D721Med (cell line): ENCODE measurements at places on chromosomes 11 and 22.

- no peak for DNase-seq
Measured at GRCh38 chr11:119937412-119937811, 200.5 kb downstream of the TRIM29 start.

DNA sequence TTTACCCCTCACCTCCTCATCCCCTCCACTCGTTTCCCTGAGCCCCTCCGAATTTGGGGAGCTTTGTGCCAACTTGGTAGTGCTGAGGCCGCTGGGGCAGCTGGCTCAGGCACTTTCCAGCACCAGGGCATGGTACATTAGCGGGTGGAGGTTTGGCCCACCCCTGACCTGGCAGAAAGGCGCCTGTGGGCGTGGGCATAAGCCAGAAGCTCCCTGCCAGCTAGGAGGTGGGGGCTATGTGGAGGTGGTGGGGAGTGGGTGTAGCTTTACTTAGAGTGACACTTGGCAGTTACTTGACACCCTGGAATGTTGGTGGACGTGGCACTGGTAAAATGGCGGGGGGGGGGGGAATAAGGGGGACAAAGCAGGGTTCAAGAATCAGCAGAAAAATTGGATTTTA, 10.3 kb upstream of the IGF2 start:
- no peak for DNase-seq

DNA sequence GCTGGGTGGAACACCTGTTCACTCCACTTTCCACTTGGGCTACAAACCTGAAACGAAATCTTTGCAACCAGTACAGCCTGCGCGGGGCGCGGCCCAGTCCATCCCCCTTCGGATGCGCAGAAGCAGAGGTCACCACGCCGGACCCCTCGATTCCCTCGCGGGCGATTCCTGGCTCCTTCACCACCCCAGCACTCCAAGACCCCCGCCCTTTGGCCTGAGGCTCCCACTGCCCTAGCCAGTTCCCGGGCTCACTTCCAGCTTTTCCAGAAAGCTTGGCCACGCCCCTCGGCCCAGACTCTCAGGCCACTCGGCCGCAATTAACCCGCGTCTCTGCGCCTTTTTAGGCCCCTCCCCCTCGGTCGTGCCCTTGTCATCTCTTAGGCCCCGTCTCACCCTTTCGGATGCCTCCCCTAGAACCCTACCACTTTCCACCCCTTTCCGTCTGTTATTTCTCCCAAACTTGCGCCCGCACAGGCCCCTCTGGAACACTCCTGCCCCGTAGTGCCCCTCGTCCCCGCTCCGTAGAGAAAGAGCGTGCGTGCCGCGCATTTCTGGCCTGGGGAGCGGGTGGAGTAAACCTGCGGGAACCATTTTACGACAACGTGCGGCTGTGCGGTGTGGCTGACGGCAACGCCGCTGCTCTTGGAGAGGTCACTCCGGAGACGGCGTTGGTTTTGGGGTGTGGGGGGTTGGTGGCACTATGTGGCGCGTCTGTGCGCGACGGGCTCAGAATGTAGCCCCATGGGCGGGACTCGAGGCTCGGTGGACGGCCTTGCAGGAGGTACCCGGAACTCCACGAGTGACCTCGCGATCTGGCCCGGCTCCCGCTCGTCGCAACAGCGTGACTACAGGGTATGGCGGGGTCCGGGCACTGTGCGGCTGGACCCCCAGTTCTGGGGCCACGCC, at the start of gene DLAT:
TSS of gene DLAT (plus strand) at position 636 of the 906 bp plus-strand sequence. CDS start at position 701, 65 bp downstream.
- DNase-seq, result peak; percentile 59

DNA sequence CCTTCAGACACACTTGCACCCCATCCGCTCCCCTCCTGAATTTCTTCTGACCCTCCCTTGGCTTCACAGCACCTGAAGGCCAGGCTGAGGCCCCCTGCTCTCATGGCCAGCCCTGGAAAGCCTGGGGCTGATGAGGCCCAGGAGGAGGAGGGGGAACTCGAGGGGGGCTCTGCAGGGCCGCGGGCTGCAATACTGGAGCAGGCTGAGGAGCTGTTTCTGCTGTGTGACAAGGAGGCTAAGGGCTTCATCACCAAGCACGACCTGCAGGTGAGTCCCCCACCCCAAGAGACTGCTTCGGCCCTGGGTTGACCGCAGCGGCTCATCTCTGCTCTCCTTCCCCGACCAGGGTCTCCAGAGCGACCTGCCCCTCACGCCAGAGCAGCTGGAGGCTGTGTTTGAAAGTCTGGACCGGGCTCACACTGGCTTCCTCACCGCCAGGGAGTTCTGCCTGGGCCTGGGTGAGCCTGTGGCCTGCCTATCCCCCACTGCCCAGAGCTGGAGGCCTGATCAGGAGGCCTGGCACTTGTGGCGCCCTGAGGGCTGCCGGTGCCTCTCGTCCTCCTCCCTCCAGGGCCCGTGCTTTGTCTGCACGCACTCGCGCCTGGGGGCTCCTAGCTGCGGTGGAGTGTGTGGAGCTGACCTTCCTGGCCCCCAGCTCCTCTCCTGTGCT, 922 bp downstream of the CRACR2B start:
- no peak for DNase-seq

DNA sequence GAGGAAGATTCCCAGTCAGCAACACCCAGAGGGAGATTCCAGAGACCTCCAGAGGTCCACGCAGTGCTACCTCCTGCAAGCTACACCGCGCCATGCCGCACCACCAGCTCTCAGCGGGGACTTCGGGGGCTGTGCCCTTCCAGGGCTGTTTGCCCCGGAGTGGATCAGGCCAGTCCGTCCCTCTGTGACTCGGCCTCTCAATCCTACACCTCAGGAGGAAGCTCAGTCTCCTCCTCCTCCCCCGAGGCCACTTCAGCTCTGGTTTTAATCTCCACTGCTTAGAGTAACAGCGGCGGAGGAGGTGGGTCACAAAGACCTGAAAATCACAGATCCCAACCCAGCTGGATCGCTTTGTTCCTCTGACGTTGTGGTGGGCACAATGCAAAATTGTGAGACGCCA, 68.6 kb downstream of the PHF21B start:
- DNase-seq, result no peak

DNA sequence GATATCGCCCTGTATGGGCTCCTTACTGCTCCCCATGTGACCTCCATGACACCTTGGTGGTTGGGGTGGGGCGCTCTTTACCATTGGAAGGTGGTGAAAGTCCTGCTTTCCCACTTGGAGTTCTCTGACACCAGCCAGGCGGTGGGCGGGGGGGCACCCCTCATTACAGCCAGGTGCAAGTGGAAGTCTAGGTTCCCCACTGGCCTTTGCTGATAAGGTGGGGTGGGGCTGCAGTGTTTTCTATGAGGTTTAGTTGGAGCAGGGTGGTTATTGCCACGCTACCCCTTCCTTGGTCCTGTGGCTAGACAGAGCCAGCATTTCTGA, 5.5 kb upstream of the SLC37A2 start:
- no peak for DNase-seq

- no peak for DNase-seq
Measured at GRCh38 chr11:18633256-18634139, 644 bp downstream of the SPTY2D1 start.

- no peak for DNase-seq
Measured at GRCh38 chr11:1006762-1007161, 29.8 kb downstream of the MUC6 start.

DNA sequence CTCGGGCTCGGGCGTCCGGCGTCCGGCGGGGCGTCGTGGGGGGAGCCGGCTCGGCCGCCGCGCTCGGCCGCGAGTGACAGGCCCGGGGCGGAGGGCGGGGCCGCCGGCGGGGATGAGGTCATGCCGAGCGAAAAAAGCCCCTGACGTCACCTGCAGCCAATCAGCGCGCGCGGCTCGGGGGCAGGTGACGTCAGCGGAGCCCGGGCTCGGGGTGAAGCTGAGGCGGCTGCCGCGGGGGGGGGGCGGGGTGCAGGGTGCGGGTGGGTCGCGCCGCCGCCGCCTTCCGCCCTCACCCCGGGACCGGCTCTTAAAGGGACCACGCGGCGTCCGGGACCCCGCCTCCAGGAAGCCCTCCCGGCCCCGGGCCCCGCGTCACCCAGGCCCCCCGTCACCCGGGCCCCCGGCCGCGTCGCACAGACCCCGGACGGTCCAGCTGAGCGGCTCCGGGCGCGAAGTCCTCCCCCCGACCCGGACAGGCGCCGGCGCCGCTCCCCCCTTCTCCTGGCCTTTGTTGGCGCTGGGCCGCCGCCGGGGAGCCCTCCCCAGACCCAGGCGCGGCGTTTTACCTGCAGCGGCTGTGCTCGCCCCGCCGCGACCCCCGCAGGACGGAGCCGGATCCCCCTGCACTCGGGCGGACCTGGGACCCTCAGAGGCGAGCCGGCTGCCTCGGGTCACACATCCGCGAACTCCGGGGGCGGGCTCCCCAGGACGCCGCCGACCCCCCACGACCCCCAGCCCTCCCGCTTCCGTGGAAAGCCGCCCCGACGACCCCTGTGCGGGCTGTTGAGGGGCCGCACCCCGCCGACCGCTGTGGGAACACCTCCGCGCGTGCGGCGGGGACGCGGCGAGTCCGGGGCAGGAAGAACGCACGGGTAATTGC, at the start of gene DUSP8:
TSS of gene DUSP8 (minus strand) at position 75 of the 880 bp plus-strand sequence. CDS start 6,445 bp downstream, outside the sequence.
- peak; percentile 70 for DNase-seq

GRCh38 chr11:19241260-19242178, 774 bp upstream of the E2F8 start:
- no peak for DNase-seq

DNA sequence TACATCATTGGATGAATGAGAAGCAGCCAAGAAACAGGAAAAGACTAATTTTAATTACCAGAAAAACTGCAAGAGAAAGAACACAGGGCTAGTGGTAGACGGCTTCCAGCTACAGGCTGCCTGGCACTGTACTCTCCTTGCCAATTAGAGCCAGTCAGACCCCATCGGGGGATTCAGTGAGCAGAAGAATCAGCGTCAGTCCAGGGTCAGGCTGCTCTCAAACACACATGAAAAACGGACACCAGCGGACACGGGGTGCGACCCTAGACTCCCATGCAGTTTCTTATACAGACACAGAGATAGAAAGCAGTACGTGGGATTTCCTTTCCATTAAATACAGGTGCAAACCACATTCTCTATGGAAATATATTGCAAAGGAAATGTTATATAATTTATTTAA, 1.1 kb upstream of the CNTN5 start:
- no peak for DNase-seq

DNA sequence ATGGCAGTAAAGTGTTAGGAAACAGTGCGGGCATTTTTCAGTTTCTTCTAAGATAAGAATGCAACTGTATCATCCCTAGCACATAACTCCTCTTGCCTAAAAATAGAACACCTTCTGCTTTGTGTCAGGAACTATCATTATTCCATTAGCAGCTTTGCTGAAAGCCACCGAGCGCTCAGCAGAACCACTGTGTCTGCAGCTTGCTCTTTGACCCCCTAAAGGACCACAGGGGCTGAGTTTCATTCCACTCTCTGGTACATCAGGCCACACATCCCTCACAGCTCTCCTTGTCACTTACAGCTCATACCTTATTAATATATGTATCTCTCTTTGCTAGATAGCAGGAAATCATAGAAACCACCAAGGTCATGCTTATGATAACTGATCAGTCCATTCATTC, 360.2 kb downstream of the KCNA4 start:
- DNase-seq, result no peak

DNA sequence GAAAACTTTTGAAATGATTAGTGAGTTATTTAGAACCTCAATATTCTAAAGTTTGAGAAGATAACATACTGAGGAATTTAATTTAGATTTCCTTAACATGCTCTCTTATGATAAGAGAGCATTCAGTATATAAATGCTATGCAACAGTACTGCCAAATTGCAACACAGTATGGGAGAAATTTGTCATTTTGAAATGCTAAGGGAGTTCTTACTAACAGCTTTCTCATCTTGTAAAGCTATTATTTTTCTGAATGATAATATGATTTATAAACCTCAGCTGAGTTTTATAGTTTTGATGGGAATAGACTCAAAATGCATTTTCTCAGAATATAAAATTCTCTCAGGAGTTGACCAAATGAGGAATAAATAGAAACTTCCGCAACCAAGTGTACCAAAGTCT, 108.4 kb downstream of the SPON1 start:
- no peak for DNase-seq

DNA sequence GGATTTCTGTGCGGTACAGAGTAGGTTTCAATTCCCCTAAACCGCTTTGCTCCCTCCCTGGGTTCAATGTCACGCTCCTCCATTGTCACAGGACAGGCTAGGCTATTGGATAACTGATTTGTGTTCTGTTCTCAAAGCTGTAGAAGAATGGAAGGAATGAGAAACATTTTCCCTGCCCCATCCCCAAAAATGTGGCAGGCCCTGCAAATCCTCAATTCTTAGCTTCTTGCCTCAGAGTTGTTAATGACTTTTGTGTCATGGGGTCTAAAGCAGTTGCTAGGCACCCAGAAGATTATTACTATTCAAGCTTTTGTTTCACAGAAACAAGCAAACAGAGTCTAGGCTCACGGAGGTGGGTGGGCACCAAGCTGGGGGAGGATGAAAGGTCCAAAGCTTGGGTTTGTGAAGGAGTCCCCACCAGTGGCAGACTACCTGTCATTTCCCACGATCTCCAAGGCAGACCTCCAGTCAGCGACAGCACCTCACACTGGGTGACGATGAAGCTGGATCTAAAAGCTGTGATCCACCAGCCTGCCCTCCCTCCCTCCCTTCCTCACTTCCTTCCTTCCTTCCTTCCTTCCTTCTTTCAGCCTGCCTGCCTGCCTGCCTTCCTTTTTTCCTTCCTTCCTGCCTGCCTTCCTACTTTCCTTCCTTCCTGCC, 1080.2 kb downstream of the OPCML start:
- no peak for DNase-seq

DNA sequence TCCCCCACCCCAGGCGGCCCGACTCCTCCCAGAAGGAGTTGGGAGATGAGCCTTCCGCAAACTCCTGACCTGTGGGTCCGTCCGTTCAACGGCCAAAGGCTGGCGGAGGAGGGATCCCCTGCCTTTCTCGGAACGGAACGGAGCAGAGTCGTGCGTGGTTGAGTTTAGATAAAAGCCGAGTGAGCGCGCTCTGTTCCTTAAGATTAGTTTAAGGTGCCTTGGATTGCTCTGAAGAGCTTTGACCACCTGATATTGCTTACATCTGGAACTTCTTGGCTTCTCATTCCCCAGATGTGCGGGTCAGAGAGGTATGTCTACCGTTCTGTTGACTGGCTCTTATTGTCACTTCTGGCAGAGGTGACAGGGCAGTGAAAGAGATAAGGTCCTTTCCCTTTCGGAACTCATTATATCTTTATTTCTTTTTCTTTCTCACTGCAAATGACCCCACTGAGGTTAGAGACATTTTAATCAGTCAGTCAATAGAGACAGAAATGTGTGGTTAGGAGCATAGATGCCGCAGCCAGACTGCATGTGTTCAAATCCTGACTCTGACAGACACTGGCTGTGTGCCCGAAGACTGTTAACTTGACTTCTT, at the start of gene TRIM6:
TSS of gene TRIM6 (plus strand) at position 31 of the 595 bp plus-strand sequence. CDS start at position 292, 261 bp downstream.
- no peak for DNase-seq

GRCh38 chr11:61325649-61326414, 7.1 kb downstream of the DDB1 start:
- DNase-seq, result no peak

- no peak for DNase-seq
Measured at GRCh38 chr11:122229481-122230384, 113.7 kb upstream of the BLID start.
